NCI-H524 treated with DMSO at 0.1 percent for 48 hours (cell line): ENCODE measurements at places on chromosomes 12 and 14.

- DNase-seq, result no peak
Measured at GRCh38 chr12:93667672-93668071, 9.5 kb upstream of the CRADD start.

GRCh38 chr14:54918427-54918826, 15.8 kb upstream of the GCH1 start:
- DNase-seq, result no peak

DNA sequence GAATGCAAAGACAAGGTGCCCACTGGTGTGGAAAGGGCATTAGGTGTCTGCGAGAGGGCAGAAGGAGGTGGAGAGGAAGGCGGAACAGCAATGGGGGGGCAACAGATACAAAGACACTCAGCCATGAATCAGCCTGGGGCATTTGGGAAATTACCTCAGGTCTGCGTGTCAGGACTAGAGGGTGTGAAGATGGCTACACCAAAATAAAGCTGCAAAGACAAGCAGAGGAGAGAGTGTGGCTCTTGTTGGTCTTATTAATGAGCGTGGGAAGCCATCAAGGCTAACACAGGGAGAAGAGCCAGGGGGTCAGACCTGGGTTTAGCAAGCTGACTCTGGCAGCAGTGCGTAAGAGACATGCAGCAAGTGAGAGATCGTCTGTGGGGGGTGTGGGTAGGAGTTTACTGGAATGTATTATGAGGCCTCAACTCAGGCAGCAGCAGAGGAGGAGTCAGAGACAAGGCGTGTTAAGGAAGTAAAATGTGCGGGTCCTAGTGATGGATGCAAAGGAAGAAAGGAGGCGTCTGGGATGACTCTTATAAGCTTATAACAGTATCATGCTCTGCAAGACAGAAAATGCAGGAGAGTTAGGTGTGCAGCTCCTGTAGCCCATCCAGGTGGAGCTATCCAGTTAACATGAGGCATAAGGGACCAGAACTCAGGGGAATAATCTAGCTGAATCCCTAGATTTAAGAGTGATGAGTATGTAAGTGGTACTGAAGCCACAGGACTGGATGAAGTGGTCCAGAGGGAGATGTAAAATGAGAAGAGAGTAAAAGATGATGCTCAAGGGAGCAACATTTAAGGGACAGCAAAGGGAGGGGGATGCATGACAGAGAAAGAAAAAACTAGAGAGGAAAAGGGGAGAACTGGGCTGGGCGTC, 50.4 kb downstream of the KCNK10 start:
- DNase-seq, result no peak

DNA sequence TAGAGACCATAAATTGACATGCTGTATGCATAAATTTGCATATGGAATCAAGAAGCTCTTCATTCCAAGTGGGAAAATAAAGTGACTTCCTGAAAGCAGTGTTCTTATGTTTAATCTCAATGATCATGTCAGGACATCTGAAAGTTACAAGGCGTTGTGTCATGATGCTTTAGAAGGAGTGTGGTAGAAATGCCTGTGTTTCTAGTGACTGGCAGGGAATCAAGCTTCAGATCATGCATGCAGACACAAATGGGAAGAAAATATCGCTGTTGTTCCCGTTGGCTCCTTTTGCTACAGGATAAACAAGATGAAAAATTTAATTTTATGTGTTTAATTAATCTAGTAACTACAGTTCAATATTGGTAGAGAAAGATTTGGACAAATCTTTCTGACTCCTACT, 298.1 kb upstream of the SYT1 start:
- DNase-seq, result no peak

- DNase-seq, result no peak
Measured at GRCh38 chr14:68820119-68820518, 27.3 kb upstream of the ZFP36L1 start.

DNA sequence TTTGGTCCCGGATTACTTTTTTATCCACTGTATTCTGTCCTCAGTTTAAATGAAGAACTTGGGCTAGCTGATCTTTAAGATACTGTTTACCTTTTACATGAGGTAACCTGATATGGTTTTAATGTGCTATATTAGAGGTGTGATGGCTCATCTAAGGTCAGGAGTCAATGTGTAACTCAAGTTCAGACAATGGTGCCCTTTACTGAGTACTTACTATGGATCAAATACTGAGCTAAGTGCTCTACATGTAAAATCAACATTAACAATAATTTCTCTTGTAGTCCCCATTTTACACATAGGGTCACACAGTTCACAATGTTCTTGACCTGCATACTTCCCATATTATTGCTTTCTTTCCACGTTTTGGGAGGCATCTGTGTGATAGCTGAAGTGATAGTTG, 79.2 kb downstream of the CEP83 start:
- no peak for DNase-seq

- DNase-seq, result no peak
Measured at GRCh38 chr12:133235401-133236112, at the start of gene ANHX. TSS of gene ANHX (minus strand) at chr12:133235877. CDS start at chr12:133234356, 1,521 bp downstream.

GRCh38 chr14:93232159-93232558, 25.1 kb downstream of the UBR7 start:
- no peak for DNase-seq

DNA sequence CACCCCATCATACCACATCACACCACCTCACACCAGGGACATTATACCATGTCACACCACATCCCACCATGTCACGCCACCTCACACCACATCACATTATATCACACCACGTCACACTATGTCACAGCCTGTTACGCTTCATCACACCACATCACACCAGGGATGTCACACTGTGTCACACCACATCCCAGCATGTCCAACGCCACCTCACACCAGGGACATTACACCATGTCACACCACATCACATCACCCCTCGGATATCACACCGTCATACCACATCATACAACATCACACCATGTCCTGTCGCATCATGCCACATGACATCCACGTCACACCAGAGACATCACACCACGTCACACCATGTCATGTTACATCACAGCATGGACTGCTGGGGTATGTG, 235.5 kb downstream of the TMEM121 start:
- no peak for DNase-seq

DNA sequence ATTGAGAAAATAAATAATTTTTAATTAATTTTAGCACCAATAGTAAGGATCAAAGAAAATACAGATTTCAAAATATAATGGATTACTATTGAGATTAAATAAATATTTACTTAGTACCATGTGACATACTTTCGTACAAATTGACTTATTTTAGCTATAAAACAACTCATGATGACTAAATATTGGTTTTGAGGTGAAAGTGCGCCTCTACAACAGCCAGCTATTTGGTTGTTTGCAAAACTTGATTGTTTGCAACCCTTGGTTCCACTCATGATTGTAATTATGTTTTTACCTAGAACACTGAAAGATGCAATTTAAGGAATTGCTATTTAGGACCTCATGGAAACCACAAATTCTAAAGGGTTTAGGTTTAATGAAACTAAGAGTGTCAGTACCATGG, 51.9 kb upstream of the PPM1H start:
- no peak for DNase-seq

DNA sequence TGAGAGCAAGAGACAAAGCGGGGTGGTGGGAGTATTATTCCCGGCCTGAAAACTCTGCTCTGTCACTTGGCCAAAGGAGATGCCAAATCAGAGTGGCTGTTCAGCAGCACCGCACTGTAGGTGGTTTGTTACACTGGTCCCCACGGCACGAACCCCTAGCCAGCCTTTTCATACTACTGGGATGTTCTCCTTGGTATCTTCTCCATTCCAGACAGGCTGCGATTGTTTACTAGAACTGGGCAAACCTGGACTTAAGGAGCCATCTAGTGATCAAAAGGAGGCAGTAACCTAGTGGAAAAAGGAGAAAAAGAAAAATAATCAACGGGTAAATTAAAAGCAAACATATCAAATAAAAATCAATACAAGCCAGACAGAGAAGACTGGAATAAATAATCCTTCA, 58.9 kb upstream of the TMTC2 start:
- DNase-seq, result no peak

DNA sequence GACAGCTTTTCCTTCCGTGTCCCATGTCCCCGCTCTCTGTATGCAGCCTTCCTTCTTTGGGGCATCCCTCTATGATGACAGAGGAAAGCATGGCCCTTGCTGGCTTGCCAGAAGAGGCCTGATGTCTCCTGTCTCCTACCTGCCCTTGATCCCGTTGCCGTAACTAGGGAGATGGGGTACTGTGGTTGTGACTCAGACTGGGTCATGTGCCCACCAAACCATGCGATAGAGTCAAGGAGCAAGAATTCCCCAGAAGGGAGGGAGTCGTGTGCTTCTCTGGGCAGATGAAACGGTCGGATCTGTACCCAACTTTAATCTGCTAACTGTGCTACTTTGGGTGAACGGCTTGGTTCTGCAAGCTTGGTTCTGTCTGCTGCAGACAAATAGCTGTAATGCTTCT, 99.1 kb upstream of the DYNC1H1 start:
- no peak for DNase-seq

GRCh38 chr12:76337583-76337982, 10.6 kb downstream of the BBS10 start:
- no peak for DNase-seq

- DNase-seq, result no peak
Measured at GRCh38 chr14:88863167-88863566, 38.7 kb downstream of the TTC8 start.

DNA sequence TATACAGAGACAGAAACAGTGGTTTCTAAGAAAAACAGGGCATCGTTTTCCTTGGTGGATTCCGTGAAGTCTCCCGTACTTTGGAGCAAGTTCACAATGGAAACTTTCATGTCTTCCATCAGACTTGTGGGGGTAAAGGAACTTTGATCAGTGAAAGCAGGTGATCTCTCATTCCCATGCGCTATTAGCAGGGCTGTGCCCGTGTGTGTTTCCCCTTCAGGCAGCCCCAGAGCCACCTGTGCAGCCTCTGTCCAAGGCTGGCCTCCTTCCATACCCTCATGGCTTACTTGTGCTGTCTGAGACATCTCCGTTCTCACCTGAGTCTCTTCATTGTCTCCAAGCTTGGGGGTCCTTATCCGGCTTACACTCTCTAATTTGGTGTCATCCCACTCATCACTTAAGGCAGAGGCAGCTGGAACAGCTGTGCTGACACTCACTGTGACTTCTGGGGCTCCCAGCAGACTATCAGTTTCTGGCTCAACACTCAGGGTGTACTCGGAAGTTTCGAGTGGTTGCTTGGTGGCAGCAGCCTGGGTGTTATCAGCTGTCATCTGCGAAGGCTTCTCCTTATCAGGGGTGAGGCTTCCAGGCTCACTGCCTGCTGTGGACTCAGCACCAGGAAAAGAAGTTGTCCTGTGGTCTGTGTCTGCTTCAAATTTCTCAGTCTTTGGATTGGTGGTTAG, 13.8 kb downstream of the ARMH4 start:
- no peak for DNase-seq
